Effector memory CD4-positive, alpha-beta T cell (primary cell): ENCODE measurements at places on chromosomes 5 and 9.

DNA sequence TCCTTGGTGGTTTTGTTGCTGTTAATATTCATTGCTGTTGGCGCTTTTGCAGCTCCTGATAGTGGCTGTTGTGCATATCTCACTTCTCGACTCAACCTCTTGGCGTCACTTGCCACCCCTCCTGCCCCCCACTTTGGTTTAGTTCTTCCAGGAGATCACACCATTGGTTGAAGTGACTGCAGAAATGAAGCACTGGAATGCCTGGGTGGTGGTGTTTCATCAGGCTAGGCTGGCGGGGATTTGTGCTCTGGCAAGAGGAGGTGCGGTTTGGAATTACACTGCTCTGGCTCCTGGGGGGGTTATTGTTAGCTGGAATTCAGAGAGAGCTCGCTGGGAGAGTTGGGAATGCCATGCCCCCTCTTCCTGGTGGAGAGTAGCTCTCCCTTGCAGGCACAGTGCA is 11.5 kb downstream of the PRRC2B start:
- DNase-seq = no peak

DNA sequence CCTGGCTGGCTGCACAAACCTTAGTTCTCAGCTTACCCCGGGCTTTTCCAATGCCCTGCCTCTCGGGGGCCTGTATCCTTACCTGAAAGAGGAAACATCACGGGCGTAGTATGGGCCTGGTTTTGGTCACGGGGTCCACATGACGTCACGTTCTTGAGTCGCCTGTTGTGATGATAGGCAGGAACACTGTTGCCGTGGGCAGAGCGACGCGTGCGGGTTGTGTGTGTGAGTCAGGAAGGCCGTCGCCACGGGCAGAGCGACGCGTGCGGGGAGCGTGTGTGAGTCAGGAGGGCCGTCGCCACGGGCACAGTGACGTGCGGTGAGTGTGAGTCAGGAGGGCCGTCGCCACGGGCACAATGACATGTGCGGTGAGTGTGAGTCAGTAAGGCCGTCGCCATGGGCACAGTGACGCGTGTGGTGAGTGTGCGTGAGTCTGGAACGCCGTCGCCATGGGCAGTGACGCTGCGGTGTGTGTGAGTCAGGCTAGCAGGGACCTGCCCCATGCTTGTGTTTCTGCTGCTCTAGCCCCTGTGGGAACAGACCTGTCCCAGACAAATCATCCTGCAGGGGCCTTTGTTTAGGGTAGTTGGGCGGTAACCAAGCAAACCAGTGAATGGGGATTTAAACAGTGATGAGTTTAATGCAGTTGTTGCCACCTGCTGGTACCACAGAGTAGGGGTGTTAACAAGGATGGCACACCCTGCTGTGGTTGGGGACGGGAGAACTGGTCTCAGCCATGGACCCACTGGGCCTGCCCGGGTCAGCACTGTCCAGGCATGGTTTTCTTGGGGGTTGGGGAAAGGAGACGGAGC is 19.8 kb downstream of the TRIP13 start:
- peak; percentile 82 for DNase-seq

GRCh38 chr9:18910435-18910834 is 122.6 kb downstream of the SAXO1 start:
- no peak for DNase-seq

- DNase-seq = no peak
These were observed 53.2 kb downstream of the ZNF474 start for GRCh38 chr5:122182491-122182921.

DNA sequence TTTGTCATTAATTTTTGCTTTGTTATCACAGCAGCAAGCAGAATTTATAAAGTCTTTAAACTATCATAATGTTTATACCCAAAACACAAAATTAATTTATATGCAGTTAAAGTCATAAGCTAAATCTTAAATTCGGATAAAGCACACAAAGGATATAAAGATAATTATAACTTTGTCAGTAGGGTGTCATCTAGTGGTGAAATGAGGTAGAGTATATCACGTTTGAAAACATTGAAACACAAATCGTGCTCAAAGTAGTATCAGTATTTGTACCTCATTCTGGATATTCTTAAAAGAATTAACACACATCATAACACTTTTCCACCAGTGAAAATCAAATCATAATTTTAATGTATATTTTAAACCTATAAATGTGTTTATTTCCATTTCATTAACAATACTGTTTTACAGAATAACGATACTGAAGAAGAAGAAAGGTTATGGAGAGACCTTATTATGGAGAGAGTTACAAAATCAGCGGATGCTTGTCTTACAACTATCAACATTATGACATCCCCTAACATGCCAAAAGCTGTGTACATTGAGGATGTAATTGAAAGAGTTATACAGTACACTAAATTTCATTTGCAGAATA is 129.5 kb downstream of the NIPBL start:
- DNase-seq = no peak

DNA sequence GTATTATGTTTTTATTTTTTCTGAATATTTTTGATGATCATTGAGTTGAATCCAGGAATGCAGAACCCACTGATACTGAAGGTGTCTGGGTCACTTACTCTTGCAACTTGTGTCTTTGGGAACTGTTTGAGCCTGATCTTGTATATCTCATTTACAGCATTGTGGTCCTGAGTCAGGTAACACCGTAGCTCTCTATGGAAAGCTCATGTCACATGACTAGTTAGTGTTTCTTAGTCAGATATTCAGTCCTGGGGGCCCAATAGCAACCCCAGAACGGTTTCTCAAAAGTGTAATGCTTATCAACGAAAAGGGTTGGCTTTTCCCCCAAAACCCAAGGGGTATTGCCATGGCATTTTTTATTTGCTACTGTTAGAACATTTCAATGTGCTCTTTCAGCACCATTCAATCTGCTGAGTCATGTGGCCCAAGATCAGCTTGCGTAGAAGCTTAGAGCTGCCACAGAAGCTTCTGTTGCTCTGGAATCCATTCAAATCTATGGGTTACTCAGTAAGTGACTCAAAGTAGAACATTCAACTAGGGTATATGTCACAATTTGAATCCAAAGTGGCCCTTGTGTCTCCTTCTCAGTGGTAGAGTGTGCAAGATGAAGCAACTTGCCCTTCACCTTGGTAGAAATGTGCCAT is 12.1 kb upstream of the PTAR1 start:
- no peak for DNase-seq

- peak; percentile 43 for DNase-seq
These were observed 650 bp downstream of the MYORG start for GRCh38 chr9:34375901-34376595.

- no peak for DNase-seq
These were observed 95.0 kb downstream of the KCNT1 start for GRCh38 chr9:135796784-135797485.

DNA sequence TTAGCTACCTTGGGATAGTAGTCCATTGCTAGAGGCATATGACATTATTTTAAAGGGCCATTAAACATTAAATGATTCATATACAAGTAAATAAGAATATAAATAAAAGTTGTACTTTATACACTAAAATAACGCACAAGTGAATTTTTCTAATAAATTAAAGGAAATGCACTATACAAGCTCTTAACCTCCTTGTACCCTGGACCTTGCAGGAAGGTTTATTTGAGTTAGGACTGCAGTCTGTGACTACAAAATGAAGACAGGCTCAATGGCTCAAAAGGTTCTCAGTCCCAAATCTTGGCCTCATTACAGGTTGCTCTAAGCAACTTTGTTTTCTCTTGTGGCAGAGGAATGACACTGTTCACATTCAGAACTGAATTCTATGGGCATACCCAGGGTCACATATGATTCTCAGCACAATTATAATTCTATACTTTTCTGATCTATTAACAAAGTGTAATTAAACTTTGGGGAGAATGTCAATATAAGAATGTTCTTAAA is 34.4 kb downstream of the FEM1C start:
- DNase-seq = no peak

DNA sequence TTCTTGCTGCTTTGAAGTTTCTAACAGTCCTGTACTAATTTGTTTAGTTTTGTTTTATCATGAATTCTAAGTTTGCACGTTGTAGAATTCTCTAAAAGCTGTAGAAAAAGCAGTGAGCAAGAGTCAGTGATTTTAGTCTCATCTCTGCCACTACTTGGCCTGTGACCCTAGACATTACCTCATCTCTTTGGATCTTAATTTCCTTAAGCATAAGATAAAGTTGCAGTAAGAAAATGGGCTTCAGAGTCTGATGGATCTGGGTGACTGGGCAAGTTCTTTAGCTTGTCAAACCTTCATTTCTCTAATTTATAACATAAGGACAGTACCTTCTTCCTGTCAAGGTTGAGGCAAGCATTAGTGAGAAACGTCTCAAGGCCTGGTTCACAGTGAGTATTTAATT is 247.9 kb downstream of the DMRT2 start:
- DNase-seq = no peak

GRCh38 chr5:25458628-25459027 is 813.9 kb upstream of the CDH10 start:
- DNase-seq = no peak

DNA sequence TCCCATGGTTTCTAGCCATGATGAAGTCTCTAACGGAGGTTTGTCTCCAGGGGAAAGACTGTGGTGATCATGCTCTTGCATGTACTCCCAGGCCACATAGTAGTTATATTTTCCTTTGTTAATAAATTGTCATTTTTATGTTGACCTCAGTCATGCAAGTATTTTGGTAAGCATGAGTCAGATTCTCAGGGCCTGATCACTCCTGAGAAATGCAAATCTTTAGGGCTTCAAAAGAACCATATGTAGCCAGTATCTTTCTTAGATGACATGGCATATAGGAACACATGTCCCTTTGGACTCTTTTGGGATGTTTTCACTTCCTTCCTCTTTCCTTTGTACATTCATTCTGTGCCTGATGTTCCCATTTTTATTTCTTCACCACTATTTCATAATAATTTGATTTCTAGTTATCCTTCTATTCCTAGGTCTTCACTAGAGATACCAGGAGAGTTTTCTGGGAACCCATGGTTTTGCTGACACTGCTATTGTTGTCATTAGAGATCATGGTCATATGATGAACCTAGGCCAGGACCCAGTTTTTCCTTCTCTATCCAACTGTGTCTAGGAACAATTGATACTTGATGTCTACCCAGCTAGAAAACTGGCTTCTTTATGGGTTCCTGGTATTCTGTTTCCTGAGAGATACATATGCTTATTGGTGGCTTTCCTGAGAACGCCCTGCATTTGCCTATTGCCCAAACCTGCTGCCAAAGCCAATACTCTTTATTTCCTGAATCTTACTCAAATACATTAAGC is 248.1 kb upstream of the NREP start:
- no peak for DNase-seq

GRCh38 chr9:75671354-75671753 is 219.1 kb upstream of the PCSK5 start:
- no peak for DNase-seq

DNA sequence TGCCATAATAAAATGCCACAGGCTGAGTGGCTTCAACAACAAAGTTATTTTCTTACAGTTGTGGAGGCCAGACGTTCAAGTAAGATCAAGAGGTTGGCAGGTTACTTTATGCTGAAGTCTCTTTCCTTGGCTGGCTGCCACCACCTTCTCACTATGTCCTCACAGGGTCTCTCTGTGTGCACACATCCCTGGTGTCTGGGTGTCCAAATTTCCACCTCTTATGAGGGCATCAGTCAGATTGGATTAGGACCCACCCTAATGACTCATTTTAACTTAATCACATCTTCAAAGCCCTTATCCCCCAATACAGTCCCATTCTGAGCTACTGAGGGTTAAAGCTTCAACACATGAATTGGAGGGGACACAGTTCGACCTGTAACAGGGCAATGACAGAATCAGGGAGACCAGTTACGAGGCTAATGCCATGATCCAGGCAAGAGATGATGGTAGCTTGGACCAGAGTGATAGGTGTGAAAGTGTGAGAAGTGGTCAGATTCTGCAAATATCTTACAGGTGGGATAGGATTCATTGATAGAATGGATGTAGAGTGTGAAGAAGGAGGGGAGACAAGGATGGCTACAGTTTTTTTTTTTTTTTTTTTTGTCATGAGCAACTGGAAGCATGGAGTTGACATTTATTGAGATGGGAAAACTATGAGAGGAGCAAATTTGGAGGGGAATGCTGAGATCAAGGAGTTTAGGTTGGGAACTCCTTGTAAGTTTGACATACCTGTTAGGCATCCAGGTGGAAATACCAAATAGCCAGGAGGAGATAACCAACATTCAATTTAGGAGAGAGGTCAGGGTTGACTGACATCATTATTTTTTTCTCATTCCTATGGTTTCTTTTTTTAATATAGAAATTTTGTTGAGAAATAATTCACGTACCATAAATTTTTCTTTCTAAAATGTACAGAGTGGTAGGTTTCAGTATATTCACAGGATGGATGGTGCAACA is 39.6 kb upstream of the FGF1 start:
- no peak for DNase-seq

DNA sequence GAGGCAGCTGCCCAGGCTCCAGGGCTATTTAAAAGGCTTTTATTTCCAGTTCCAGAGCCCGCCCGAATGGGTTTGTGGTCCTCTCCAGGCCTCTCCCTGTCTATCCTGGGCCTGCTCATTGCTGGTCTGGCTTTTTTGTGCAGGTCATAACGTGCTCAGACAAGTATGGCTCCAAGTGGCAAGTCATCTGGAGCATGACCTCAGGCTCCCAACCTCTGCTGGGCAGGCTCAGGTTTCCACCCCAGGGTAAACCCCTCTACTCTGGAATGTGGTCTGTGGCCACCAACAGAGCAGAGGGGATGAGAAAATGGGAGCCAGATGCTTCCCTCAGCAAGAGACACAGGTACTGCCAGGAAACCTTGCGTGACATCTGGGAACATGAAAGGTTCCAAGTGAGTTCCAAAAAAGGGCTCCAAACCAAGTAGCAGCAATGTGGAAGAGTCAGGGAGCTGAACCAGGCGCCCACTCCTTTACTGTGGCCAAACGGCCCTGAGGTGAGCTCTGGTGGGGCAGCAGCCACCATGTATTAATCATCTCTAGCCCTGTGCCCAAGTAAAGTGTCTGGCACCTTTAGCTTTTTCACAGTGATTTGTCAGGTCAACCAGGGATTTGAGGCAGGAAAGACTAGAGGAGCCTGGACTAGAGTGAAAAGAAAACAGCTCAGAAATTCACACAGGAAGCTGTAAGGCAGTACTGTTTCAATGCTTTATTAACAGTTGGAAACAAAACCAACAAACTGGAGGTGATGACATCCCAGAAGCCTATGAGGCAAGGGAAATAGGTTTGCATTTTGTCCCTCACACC is 25.7 kb downstream of the PCDHGC5 start:
- no peak for DNase-seq

- DNase-seq = no peak
These were observed 311.7 kb upstream of the ZNF608 start for GRCh38 chr5:125057912-125058826.

DNA sequence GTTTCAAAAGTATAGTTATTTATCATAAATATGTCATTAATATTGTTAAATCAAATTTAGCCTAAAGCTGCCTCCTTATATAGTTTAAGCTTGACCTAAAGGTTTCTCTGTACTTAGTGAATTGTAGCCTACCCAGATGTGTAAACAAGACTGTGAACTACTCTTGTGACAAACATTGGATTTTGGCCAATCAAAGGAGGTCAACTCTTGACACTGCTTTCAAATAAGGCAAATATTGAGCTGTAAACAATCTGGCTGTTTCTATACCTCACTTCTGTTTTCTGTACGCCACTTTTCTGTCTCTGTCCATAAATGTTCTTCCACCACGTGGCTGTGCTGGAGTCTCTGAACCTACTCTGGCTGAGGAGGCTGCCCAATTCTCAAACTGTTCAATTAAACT is 51.2 kb downstream of the FXN start:
- no peak for DNase-seq
